ENCODE measurements at places on chromosomes 4 and X.

DNA sequence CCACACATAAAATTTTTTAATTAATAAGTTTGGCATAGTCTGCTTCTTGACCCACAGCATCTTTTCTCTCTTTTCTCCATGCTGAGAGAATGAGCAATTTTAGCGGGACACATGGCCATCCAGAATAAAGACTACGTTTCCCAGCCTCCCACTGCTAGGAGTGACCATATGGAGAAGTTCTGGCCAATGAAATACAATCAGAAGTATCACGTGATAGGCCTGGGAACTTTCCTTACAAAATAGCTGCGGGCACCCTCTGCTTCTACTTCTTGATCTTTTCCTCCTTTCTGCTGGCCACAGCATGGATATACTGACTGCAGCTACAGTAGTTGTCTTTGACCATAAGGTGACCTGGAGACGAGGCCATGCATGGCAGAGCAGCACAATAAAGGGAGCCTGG lies 348.0 kb downstream of the BCOR start:
- no peak for DNase-seq

DNA sequence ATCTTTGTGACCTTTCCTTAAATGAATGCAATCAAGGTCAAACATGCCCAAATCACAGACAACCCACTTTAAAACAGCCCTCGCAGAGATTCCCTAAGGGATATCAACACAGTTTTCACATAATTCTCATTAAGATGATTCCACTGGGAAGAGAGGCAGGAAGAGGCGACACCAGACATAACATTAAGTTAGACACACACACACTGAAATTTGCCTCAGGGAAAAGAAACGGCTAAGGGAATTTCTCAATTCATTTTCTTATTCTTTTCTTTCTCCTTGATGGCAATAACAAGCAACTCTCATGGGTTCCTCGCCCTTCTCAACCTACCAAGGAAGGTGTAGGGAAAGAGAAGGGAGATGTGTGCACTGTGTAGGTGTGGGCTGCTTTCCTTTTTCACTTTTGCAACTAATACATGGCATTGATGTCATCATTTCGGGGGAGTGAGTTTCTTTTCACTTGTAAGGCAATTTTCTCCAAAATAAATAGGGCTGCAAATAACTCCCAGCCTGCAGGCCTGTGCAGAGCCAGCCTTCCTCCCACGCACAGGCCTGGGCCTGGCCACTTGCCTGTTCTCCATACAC lies 41.4 kb downstream of the SOD3 start:
- DNase-seq, result no peak

DNA sequence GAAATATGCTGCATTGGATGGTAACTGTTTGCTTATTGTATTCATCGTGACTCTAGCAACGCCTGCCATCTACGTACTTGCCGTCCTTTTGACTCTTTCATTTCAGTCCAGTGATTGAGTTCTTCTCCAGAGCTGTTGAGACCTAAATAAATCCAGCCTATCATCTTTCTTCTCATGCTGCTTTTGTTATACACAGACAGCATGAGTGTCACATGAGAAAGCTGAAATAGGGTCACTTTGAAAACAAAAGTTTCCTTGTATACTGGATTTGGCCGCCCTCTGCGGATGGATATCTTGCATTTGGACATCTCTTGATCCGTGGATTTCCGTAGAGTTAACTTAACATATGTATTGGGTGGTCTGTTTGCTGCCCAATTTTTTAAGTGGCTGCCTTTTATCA lies 67.2 kb downstream of the TMPRSS11F start:
- DNase-seq, result no peak

- DNase-seq, result peak; percentile 87
Measured at GRCh38 chr4:87220094-87220822, at the start of gene KLHL8. Gene KLHL8, minus strand, starts transcription at chr4:87220618. Its CDS starts 25,079 bp downstream, at chr4:87195539.

- DNase-seq, result no peak
Measured at GRCh38 chrX:13142891-13143290, 98.5 kb upstream of the FAM9C start.

All from mammary epithelial cell (primary cell).